ENCODE measurements at places on chromosomes 5 and 9.

DNA sequence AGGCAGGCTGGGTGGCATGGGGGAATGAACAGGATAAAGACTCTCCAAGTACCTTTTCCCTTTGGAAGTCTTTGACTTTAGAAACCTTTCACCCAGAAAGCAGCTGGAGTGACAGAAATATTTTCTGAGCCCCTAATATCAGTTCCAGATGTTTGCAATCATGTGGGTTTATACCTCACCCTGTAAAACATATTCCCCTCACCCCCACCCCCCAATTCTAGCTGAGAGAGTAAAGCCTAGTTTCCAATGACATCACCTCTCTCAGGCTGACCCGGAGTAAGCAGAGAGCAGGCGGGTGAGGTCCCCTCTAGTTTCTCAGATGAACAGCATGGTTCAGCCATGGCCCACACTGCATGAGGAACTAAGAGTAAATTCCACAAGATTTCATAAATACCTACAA, 82.9 kb upstream of the TRIM32 start:
- no peak for DNase-seq

GRCh38 chr5:127876384-127876783, 173.2 kb downstream of the CCDC192 start:
- DNase-seq = no peak

DNA sequence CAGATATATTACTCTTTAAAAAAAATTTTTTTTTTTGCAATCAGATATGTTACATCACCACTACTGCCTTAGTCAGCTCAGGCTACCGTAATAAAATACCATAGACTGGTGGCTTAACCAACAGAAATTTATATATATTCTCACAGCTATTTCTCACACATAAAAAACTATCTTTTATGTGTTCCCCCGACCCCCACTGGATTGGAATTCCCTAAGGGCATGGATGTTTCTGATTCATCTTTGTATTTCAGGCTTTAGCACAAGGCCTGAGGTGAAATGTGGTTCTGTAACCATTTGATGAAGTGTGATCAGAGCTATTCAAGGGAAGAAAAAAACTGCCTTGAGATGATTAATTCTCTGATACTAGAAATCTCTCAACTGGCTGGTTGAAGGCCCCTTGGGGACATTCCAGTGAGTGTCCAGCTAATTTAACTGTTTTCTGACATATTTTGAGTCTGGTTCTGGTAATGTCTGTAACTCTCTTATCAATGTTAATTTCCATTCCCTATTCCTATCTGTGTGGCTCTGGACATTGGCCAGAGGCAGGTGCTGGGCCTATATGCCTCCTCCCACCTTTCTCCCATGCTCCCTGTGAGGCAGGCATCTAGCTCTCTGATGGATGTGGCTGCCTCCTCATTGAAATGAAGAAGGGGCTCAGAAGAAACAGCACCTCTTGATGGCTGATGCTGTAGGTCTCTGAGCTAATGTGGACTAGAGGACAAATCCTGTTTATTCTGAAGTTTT, 2.5 kb downstream of the CD14 start:
- DNase-seq = no peak

DNA sequence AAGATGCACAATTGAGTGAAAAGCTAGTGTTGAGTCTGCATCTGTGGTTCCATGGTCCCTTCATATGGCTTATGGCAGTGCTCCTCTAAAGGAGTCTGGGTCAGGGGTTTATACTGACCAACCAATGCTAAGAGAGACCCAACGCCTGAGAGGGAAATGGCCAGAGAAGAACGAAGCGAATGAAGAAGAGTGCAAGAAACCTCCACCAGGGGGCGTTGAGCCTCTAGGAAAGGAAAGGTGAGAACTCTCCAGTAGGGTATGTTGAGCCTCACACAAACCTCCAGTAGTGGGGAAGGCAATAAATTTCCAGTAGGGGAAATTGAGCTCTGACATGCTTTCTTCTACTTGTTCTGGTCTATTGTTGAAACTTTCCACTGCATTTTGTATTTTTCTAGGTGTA, 470.6 kb downstream of the PRDM9 start:
- DNase-seq = peak; percentile 10

GRCh38 chr9:135504262-135505243, 4.1 kb downstream of the MRPS2 start:
- peak; percentile 91 for DNase-seq

GRCh38 chr5:78353520-78353919, 6.9 kb upstream of the SCAMP1 start:
- DNase-seq = no peak

- DNase-seq = peak; percentile 16
Observed at GRCh38 chr9:119487118-119487827, 118.0 kb upstream of the BRINP1 start.

- DNase-seq = peak; percentile 57
Observed at GRCh38 chr5:390623-391491, 52.1 kb upstream of the EXOC3 start.

- no peak for DNase-seq
Observed at GRCh38 chr5:74162524-74162923, 478.0 kb downstream of the ENC1 start.

- DNase-seq = no peak
Observed at GRCh38 chr5:56565644-56566043, 249.7 kb upstream of the MAP3K1 start.

- peak; percentile 70 for DNase-seq
Observed at GRCh38 chr9:130972957-130973685, 34.1 kb upstream of the FIBCD1 start.

DNA sequence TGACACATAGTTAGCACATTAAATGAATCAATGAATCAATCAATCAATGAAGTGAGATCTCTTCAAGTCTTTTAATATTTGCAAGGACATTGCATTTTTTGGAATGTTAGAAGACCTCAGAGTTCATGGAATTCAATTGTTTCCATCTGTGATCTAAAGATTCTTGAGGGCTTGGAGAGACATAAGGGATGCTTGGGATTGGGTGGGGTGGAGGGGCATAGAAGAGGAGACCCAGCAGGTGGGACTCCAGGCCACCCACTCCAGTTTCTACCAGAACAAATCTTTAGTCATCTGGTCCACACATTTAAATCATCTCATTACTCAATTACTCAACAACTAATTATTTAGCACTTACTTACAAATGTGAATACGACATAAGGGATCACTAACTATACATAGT, 251.0 kb upstream of the TRIM32 start:
- DNase-seq = no peak

GRCh38 chr9:94277885-94278536, 18.9 kb downstream of the ZNF169 start:
- DNase-seq = no peak

DNA sequence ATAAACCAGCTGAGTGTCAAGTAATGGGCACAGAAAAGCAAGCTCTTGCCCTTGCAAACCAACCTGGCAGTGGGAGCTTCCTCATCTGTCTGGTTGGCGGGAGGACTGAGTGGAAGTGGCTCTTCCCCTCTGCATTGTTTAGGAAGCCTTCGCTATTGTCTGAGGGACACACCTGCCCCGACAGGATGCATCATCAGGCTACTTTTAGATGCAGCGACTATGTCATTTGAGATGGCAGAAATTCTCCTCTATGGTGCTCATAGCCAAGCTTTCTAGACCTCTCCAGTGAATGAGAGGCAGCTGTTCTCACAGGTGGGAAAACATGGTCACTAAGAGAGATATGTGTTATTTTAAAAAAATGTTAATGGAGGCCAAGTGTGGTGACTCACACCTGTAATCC, 104.0 kb downstream of the DOCK8 start:
- DNase-seq = no peak

- no peak for DNase-seq
Observed at GRCh38 chr9:133207021-133207531, 2.0 kb downstream of the OBP2B start.

GRCh38 chr5:138469540-138470321, 4.5 kb downstream of the EGR1 start:
- no peak for DNase-seq

DNA sequence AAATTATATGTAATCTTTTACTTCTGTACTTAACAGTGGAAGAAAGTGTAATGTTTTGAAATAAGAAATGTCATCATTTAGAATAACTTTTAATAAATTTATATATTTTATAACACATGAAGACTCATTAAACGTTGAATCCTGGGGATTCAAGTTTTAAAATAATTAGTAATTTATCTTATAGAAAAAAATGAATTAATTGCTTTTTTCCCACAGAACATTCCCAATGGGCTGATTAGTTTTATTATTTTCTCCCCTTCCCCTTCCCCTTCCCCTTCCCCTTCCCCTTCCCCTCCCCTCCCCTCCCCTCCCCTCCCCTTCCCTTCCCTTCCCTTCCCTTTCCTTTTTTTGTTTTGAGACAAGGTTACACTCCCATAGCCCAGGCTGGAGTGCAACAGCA, 79.7 kb downstream of the MRPS30 start:
- DNase-seq = no peak

DNA sequence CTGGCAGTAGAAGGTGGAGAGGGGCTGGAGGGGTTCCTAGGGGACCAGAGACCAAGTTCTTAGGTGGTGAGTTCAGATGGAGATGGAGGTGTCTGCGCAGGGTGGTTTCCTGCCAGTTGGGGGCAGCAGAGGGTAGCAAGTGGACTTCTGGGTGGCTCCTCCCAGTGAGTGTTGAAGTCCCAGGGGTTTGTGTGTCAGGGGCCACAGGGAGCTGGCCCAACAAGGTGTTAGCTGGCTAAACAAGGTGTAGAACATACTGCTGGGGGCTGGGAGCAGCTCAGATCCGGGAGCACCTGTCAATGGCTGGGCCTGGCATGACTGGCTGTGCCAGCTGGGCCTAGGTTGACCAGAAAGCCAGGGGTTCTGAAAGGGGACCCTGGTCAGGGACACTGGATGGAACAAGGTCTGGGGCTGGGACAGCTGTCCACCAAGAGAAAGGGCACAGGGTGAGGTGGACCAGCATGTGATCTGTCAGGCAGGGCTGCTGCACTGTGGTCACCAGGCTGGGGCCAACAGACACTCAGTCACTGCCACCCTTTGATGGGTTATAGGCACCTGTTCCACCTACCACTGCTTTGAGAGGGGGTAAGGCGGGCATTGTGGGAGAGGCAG, 35.6 kb downstream of the DAB2IP start:
- peak; percentile 91 for DNase-seq

- DNase-seq = no peak
Observed at GRCh38 chr5:118646917-118647316, 341.4 kb downstream of the DTWD2 start.

DNA sequence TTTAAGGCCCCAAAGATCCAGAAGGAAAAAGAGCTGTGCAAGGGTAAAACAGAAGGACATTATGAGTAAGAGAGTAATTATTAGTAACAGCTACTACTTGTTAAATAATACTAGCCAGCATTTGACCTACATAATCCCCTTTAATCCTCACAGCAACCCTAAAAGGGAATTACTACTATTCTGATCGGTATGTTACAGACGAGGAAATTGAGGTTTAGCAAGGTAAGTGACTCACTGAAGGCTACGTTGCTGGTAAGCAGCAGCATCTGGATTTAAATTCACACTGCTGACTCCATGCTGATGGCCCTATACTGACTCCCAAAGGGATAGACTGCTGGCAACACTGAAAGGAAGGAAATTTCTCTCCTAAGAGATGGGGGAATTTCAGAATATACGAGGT, 3.7 kb upstream of the FSD1L start:
- DNase-seq = no peak

DNA sequence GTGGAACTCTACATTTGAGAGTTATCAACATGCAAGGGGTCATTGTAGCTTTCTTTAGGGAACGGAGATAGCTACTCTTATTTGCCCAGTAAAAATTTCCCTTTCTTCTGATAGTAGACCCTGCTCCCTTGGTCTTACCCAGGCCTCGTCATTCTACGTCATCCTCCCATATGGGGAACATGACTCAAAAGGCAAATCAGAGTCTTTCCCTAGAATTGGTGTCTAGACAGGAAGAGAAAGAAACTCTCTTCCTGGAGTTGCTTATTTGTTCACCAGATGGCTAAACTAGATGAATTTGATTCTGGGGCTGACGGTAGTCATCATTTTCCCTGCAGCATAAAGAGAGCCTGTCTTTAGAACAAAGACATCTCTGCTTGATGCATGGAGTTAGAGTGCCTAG, 12.2 kb upstream of the SLC38A9 start:
- no peak for DNase-seq

DNA sequence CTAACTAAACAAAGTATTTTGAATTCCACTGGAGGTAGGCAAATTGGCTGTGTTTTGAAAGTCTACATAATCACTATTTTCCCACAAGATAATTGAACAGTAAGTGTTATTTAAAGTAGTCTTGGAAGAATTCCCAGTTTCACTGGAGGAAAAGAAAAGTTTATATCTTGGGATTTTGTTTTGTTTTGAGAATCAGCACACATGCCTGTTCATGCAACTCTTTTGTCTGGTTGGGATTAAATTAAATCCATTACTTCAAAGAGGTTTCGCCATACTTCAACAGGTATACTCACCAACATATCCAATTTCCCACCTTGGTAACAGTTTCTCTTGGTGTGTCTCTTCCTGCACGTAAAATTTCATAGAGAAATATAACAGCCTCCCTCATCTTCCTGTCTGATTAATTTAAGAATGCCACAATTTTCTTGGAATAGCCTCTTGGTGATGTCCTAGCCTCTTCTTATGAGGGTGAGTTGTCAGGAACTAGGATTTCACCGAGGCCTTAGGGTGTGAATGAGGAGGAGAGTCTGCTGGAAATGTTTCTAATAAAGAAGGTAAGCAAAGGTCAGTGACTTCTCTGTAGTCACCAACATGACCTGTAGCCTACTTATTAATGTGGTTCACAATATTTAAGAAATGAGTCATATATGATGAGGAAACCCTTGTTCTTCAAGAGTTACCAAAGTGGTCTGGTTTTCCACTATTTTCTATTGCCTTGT, 48.1 kb downstream of the ITGA2 start:
- no peak for DNase-seq

DNA sequence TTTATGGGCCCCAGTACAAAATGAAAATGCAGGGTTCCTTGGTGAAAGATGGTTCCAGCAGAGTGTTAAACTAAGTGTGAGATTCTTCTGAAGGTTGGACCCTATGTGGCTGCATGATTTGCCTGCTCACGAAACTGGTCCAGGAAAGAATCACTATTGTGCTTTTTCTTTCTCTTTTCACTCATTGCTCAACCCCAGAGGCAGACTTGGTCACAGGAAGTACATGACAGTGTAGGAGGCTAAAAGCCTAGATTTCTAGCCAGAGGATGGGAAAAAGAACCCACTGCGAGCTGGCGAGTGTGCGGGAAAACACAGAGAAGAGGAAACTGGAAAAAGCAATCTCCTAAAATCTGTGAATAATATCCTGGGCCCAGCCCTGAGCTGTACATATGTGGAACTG, 18.6 kb downstream of the SLC36A2 start:
- DNase-seq = no peak

DNA sequence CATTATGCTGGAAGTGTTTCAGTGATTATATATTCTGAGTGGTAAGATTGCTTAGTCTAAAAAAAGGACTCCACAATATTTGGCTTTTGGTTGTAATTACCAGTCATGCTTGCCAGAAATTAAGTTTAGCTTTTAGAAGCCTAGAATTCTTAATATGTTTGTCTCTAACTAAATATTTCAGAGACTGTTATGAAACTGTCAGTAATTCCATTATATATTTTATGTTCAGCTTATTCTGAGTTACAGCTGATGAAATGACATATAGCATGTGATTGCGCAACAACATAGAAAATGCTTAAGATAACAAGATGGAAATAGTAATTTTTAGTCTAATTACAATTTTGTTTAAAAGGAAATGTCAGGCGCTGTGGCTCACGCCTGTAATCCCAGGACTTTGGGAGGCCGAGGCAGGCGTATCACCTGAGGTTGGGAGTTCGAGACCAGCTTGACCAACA, 44.2 kb downstream of the KIAA1958 start:
- no peak for DNase-seq

- DNase-seq = no peak
Observed at GRCh38 chr9:121192959-121193640, 8.6 kb downstream of the RAB14 start.
